DMS153 (cell line): ENCODE measurements at places on chromosomes 5 and 9.

- DNase-seq = no peak
Measured at GRCh38 chr5:158145827-158146226, 286.9 kb upstream of the CLINT1 start.

DNA sequence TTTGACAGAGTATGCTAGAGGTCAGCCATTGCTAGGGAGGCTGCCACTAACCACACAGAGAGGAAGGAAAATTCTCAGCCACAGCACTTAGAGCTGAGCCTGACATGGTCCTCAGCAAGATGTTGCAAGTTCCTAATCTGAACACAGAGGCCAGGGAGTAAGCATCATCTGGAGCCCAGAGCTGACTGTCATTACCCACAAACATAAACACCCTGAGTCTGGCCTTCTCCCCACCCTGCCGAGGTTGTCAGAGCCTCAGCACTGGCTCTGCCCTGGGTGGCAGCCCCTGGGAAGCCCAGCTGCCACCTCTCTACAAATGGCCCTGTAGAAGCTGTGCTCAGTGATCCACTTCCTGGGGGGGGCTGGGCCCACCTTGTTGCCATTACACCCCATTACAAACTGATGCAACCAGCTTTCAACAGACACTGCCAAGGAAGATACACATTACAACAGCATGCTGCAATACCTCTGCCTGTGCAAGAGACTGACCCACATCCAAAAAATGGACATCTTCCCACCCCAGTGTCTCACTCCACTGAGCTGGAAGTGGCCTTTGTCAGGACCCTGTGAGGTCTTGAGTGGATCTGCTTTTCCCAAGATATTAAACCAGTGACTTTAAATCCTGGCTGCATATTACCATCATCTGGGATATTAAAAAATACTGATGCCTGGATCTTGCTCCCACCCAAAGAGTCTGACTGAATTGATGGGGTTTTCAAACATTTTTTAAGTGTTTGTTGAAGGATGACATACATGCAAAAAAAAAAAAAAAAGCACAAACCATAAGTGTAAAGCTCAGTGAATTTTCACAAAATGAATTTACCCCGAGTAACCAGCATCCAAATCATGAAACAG, 33.0 kb downstream of the IRF1 start:
- no peak for DNase-seq

DNA sequence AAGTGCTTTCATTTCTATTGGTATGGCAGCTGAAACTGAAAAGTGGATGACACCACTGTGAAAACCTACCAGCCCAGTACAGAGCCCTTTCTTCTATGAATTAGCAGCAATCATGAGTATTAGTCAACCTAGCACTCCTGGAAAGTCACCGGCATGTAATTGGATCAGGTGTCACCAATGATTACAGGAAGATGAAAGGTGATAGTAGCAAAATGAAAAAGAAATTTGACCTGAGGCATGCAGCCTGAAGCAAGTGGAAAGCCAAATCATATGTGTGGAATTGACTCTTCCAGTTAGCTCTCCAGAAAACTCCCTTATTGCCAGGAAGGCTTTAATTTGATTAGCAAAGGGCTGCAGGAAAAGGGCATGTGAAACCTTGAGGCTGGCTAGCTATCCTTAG, 81.2 kb upstream of the NAA35 start:
- DNase-seq = no peak

DNA sequence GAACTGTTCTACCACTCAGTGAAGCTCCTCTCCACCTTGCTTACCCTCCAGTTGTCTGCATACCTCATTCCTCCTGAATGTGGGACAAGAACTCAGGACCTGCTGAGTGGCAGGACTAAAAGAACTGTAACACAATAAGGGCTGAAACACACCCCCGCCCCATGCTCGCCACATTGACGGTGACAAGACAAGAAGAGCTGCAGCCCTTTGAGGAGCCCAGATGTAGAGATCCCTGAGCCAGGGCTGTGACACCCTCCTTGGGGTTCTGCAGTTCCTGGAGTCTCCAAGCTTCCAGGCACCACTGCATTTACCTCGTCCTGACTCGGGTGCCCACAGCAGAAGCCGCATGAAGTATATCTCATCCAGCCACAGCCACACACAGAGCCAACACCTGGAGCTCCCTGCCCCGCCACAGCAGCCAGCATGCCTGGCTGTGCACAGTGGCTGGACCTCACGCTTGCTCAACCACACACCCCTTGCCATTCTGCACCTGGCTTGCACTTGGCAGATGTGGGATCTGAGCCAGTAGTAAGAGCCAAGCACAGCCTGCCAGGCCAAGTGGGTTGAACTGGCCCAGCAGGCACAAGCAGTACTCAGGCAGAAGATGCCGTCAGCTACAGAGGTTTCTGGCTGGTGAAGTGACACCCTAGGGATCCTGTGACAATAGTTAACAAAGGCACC, 166.1 kb downstream of the RNF180 start:
- DNase-seq = no peak

DNA sequence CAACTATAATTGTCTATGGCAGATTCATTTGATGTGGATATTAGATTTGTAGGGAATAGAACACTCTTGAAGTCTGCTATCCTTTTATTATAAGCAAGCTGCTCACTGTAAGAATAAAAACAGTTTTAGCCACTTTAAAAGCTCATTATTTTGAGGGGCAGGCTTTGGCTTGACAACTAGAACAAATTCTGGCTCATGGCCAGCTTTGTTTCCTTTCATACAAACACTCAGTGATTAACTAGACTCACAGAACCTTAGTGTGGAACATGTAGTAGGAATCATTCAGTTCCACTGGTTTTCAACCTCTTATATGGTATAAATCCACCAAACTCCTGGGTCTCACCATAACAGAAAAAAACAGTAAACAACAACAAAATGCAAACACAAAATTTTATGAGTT, 27.4 kb upstream of the CEP120 start:
- peak; percentile 7 for DNase-seq

DNA sequence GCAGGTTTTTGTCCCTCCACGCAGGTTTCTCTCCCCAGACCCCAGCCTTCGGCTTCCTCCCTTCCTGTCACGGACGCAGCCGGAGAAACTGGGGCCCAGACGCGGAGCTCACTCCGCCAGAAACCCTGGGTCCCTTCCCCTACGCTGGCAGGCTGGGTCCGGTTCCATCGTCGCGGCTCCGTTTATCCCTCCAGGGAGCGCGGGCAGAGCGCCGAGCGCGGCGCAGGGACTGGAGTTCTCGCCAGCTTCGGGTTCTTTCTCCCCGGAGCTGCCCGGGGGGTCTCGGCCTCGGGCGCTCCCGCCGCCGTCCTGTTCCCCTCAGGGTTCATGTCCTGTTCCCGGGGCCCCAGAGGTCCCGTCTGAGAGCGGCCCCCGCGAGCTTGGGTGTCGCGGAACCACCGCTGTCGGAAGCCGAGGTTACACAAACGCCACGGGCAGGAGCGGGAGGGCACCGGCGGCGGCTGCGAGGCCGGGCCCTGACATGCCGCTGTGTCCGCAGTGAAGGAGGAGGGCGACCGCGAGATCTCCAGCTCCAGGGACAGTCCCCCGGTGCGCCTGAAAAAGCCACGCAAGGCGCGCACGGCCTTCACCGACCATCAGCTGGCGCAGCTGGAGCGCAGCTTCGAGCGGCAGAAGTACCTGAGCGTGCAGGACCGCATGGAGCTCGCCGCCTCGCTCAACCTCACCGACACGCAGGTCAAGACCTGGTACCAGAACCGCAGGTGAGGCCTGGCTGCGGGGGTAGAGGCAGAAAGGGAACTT, 4.6 kb downstream of the BARHL1 start:
- no peak for DNase-seq

DNA sequence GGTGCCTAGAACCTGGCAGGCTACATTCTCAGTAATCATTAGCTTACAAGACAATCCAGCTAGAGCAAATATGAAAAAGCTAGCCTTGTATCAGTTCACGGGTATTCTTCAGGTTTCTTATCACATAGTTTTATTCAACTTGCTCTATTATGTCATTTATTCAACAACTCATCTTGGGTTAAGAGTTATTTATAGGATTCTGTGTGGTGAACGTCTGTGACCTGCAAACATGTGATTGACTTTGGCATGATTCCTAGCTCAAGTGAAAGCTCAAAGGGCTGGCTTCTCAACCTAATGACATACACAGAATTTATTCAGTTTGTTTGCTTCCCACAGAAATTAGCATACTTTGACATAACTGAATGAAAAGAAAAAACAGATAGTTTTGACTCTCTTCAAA, 173.1 kb downstream of the PLPPR1 start:
- no peak for DNase-seq

- no peak for DNase-seq
Measured at GRCh38 chr9:113622600-113623400, 159.3 kb downstream of the RGS3 start.
